ENCODE measurements at places on chromosomes 16 and 17.

DNA sequence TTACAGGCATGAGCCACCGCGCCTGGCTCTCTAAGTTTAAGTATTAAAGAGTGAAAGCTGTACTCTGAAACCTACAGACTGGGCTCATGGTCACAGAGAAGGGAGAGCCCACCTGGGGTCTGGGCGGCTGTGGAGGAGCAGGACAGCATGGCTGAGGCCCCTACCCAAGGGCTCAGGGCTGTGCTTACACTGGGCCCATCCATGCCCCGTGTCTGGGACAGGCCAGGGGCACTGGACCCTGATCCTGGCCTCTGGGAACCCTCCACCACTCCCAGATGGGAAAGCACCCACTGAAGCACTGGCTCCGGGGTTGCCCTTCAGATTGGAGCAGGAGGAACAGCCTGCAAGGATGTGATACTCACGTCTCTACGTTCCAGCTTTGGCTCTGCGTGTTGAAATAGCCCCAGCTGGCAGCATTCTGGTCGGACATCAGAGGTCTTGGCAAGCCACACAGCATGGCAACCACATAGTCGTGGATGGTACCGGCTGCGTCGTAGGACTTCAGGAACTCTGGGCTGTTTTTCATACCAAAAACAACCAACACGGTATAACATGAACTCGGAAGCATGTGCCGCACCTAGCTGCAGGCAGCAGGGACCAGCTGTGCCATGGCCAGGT is 13.0 kb downstream of the SHPK start:
- DNase-seq: no peak

- DNase-seq: no peak
Observed at GRCh38 chr17:80795754-80796153, 195.9 kb upstream of the CHMP6 start.

GRCh38 chr17:77925831-77926543 is 32.5 kb upstream of the TNRC6C start:
- no peak for DNase-seq

DNA sequence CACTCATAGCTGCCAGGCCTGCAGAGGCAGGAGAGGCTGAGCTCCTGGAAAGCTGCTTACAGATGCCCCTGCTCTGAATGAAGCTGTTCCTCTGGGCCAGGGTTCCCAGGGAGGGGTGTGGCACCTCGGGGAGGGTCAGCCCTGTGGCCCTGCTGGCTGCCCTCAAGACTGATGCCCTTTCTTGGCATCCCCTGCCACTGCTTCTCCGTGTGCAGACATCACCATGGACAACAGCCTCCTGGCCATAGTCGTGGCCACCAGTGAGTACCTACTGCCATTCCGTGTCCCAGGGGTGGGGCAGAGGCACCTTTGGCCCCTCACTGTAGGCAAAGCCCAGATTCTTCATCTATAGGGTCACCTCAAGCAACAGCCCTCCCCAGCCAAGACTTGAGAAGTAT is 8.9 kb downstream of the MRPL27 start:
- no peak for DNase-seq

DNA sequence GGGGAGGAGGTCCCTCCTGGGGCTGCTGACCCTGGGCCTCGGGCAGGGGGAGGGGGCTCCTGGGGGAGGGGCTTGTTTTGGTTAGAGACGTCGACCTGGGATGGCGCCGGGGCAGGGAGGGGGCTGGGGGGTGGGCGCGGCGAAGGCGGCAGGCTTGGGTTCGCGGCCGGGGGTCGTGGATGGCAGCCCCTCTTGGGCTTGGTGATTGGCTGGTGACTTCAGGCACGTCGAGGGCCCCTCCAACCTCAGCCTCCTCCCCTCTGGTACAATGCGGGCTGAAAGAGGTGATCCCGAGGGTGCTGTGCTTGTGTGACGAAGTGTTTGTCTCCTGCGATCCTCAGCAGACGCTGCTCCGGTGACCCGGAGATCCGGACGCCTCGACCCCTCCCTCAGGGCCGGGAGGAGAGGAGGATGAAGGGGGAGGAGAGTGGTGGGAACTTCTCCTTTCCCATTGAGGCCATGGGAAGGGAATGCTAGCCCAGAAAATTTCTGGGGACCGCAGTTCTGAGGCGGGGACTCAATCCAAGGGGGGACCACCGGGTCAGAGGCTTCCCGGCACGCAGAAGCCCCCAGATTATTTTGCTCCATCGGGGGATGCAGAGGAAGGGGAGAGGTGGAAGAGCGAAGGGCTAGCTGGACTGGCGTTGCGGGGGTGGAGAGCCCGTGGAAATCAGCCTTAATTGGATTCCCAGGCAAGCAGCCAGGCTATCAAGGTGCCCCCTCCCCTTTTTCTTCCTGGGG is 43.9 kb downstream of the RAI1 start:
- no peak for DNase-seq

DNA sequence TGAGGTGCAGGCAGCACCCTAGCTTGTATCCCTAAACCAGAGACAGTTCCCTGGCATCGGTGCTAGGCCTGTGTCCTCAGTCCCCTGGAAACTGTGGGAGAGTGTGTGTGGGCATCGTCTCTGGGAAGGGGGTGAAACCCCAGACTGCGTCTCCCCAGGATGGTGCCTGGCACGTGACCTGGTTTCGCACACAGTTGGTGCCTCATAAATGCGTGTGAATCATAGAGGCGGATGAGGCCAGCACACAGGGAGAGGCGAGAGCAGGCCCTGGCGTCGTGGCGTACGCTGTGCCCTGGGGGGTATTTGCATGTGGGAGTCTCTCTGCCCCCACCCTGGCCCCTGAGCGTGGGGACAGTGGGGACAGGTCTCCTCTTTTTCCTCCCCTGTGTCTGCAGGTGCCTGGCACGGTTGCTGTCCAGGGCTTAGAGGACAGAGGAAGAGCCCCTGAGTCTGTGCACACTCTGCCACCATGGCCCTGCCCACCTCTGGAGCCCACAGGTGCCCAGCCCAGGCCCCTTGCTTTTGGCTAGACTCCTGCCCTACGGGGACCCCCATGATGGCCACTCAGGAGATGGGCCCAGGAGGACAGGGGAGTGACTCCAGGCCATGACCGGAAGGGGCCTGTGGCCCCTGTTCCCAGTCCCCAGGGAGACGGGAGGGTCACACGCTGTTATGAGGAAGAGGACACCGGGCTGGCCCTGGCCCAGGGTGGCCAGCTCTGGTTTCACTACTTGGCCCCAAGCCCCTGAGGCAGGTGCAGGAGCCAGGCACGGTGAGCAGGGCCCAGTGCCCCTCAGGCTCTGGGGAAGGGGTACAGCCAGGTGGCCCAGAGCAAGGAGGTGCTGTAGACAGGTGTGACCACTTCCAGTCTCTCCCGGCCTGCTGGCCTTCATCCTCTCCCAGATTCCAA is 1.3 kb upstream of the FSCN2 start:
- DNase-seq: no peak

- no peak for DNase-seq
Observed at GRCh38 chr17:606508-607250, 108.0 kb downstream of the VPS53 start.

DNA sequence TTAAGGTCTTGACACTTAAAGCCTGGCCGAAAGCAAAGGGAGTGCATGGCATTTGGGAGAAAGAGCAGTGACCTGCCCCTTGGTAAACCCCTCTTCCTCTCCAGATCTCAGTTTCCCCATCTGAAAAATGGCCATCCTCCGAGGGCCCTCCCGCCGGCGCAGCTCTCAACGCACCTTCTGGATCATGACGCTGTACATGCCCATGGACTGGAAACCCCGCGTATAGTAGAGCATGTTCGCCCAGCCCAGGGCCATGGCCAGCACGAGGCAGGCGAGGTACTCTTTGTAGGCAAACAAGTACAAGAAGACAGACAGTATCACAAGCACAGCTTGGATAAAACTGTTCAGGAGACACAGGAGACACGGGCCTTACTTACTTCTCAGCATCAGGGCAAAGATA is 33.6 kb downstream of the TRPV3 start:
- DNase-seq: no peak

DNA sequence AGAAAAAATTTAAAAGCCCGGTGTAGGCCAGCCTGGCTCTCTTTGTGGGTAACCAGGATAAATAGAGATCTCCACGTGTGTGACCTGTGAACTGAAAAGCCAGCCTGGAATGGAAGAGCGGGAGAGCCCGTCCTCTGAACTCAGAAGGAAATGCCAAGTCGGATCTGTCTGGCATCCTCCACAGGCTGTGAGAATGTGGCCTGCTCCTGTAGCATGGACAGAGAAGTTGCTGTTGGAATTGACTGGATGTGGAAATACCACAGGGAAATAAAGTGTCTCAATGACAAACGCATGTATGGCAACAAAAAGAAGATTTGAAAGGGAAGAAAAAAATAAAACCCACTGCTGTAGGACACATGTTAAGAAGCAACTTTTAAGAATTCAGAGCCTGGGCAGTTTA is 6.7 kb downstream of the KLHL36 start:
- no peak for DNase-seq

GRCh38 chr16:81275064-81275532 is 36.6 kb downstream of the BCO1 start:
- no peak for DNase-seq

DNA sequence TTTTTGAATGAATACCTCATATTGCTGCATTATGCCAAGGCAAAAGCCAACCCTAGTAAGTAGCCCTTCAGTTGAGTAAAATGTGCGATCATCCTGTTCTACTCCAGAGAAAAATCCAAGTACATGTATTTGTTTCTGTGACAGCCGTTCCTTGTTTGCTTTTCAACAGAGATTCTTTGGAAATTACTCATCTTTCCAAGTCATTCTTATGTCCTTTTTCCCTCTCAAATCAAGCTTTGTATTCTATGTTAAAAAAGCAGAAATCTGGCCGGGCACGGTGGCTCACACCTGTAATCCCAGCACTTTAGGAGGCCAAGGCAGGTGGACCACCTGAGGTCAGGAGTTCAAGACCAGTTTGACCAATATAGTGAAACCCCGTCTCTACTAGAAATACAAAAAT is 112.9 kb upstream of the HAS3 start:
- no peak for DNase-seq

DNA sequence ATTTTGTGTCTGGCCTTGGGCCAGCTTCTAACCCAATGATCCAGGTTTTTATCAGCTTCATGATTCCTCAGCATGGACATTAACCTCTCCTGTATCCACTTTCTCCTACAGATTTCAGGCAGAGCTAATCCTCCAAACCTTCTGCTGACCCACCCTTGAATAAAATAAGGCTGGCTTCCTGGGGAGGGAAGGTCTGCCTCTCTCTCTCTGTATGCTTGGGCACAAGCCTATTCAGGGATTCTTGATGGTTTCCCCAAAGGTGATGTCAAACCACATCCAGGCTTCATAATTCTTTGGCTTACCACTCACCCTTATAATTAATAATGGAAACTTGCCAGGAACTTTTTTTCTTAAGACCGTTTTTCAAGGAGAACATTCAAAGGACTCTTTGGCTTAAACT is 240.1 kb downstream of the UTP18 start:
- no peak for DNase-seq

- no peak for DNase-seq
Observed at GRCh38 chr17:77666462-77666861, 292.0 kb upstream of the TNRC6C start.

DNA sequence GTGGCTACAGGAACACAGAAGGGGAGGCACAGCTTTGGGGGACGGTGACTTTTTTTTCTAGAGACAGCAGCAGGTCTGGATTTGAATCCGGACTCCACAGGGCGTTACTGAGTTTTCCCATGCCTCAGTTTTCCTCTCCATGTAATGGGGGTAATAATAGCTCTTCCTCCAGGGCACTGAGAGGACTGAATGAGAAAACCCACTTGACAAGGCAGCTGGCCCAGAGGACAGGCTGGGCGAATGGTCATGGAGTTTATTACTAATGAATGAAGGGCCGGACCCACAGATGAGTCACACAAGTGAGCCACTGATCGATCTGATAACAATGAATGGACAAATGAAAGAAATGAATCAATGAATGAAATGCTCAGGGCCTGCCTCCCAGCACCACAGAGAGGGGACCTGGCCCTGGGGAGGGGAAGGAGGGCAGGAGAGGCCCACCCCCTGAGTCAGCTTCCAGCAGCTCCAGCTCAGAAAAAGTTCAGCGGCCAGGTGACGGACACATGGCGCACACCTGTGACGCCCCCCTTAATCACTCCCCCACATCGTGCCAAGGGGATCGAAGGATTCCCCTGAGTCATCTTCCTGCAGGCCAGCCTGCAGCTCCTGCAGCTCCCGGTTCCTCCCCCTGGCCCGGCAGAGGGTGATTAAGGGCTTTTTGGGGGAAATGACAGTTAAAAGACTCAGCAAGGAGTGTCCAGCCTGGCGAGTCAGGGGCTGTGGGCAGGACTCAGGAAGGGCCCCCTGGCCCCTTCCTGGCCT is 54.3 kb downstream of the SOCS1 start:
- no peak for DNase-seq

GRCh38 chr16:73068541-73069401 is 20.8 kb upstream of the ZFHX3 start:
- DNase-seq: no peak

GRCh38 chr16:24875466-24875865 is 29.7 kb downstream of the SLC5A11 start:
- no peak for DNase-seq

DNA sequence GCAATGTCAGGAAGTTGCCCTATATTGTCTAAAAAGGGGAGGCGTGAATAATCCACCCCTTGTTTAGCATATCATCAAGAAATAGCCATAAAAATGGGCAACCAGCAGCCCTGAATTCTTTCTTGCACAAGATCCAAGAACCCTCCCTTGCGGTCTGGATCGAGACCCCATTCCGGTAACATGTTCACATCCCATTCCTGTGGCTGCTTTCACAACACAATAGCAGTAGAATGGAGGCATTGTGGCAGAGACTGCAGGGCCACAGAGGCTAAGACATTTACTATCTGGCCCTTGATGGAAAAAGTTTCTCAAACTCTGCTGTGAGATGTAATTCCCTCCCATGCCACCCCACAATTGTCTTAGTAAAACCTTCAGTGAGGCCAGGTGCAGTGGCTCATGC is 73.2 kb downstream of the RMI2 start:
- no peak for DNase-seq

DNA sequence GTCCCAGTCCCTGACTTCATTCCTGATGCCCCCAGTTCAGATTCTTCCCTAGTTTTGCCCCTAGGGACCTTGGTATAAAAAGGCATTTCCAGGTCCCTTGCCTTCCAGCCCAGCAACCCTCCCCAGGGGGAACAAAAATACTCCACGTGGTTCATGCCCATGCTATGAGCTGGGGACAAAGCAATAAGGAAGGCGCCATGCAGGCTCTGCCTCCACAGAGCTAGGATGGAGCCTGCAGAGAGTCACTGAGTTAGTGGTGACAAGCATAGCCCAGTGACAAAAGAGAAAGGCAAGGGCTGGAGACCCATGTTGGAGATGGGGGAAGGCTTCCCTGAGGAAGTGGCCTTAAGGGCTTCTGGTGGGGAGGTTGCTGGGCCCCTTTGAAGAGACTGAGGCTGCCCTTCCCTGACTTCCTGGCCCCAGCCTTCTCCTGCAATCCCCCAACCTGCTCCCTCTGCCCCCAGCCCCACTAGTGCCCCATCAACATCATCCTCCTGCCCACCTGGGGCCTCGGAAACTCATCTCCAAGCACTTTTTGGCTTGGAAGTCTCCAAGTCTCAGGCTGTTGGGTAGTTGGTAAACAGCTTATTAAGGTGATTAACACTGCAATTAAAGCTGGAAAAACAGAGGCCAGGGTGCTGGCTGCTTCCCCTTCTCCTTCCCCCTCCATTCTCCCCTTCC is 9.6 kb downstream of the DLX3 start:
- DNase-seq: no peak

GRCh38 chr17:40322358-40323315 is 13.7 kb downstream of the RARA start:
- DNase-seq: peak; percentile 71

- DNase-seq: no peak
Observed at GRCh38 chr16:4900036-4900435, 36.9 kb downstream of the PPL start.

All from activated T-cell treated with anti-CD3 and anti-CD28 coated beads for 48 hours (primary cell).